ENCODE measurements at places on chromosomes 5 and 9. TPM values are rescaled to one million over a fixed set of nuclear protein-coding genes. Genes with fewer than 3 reads are reported as not detected.
A peak's percentile ranks its signal among the peaks of the same experiment; 100 is the strongest.

DNA sequence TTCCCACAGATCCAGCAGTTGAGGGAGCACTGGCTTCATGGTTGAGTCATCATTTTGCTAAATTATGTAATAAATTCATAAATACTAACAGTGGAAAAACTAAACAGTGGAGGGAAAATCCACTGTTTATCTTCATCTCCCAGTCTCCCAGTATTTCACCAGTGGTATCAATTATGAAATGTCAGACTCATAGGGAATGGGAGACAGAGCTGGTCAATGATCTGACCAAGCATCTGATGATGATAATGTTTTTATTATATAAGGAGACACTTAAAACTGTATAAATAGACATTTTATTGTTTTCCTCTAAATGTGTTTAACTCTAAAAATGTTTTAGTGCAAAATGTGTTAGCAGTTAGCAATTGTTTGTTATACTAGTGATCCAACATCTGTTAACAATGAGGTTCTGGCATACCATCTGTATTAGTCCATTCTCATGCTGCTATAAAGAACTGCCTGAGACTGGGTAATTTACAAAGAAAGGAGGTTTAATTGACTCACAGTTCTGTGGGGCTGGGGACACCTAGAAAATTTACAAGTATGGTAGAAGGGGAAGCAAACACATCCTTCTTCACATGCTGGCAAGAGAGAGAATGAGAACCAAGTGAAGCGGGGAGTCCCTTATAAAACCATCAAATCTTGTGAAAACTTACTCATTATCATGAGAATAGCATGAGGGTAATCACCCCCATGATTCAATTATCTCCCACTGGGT lies 11.8 kb upstream of the REEP5 start:
- no peak for DNase-seq
- no peaks in the 10 kb centered on the region for H3K4me1 ChIP-seq
- no peak overlapping the region for H3K4me3 ChIP-seq
- H3K36me3 ChIP-seq: no peaks in the 10 kb centered on the region
- no peaks in the 10 kb centered on the region for H3K27me3 ChIP-seq

INSL6 gene
- total RNA-seq: not detected

GRCh38 chr5:87827539-87827938 lies 414.8 kb upstream of the CCNH start:
- no peak for DNase-seq
- H3K4me1 ChIP-seq: no peaks in the 10 kb centered on the region
- no peak overlapping the region for H3K27ac ChIP-seq
- H3K27me3 ChIP-seq: no peaks in the 10 kb centered on the region
- H3K36me3 ChIP-seq: no peaks in the 10 kb centered on the region

DNA sequence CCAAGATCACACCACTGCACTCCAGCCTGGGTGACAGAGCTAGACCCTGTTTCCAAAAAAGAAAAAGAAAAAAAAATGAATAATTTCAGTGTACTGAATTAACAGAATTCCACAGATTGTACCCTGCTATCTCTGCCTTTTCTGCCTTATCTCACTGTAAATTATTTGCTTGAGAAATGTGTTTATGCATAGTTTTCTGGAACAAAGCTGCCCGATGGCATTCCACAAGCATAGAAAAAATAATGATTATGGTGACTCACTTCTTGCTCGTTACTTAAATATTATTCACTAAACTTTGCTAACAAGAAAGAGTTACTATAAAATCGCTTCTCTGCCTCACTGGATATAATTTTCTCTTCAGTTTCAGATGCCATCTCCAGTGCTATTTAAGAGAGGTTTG lies 88.7 kb upstream of the FAM169A start:
- no peak overlapping the region for H3K27ac ChIP-seq
- H3K36me3 ChIP-seq: no peaks in the 10 kb centered on the region
- no peak overlapping the region for H3K4me3 ChIP-seq
- H3K27me3 ChIP-seq: no peaks in the 10 kb centered on the region
- DNase-seq: peak; percentile 61

LCN2 gene
- 114 TPM for total RNA-seq

FOXD4L6 gene
- total RNA-seq: 0.31 TPM

DNA sequence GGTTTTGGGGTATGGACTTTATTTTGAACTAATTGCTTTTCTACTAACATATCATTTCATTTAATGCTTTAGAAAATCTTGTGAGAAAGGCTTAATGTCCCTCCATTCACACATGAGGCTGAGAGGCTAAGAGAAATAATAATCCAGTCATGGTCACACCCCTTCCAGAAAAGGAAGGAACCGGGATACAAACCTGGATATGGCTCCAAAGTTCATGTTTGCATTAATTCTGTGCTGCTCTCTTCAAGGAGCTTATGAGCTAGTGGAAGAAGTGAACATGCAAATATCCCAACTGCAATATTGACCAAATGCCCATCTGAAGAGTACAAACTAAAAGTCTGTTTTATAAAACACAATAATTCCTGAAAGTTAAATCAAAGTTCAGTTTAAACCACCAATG lies 732.1 kb upstream of the RIOK2 start:
- no peak for DNase-seq
- H3K36me3 ChIP-seq: no peaks in the 10 kb centered on the region
- no peaks in the 10 kb centered on the region for H3K27me3 ChIP-seq
- no peak overlapping the region for H3K27ac ChIP-seq

MAMDC2 gene
- 6.5 TPM for total RNA-seq

DNA sequence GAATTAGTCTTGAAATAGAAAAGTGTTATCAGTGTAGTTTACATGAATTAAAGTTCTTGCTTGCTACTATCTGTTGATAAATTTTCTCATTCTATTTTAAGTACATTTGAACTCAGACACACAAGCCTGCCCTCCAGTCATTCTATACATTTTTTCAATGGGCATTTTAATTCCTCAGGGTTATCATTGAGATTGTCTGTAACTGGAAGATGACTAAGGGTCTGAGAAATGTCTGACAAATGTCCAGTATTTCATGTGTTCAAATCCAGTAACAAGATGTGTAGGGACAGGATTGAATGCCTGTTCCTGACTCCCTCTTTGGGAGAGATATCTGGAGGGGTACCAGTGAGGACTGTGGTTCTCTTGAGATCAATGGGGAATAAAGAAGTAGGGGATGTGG lies 223.9 kb upstream of the ADAMTSL1 start:
- no peak overlapping the region for H3K4me3 ChIP-seq
- H3K36me3 ChIP-seq: no peaks in the 10 kb centered on the region
- H3K27ac ChIP-seq: no peak overlapping the region
- DNase-seq: no peak
- no peaks in the 10 kb centered on the region for H3K27me3 ChIP-seq

IL3 gene
- not detected for total RNA-seq

DNA sequence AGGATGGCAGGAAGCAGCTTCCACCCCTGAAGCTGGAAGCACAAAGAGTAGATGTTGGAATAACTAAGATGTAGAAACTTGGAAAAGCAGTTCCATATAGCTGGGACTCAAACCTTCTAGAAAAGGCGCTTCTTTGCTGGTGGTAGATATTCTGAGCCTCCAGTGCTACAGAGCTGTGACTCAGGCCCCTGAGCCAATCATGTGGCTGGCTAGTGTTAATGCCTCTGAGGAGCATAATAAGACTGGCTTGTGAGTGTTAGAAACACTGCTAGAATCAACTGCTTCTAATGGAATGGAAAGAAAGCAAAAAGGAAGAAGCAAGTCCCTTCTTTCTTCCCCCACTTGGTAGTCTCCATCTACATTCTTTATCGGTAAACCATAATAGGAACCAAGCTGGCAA lies 234.2 kb upstream of the DMAC1 start:
- no peaks in the 10 kb centered on the region for H3K27me3 ChIP-seq

Measured in lung (tissue), 17 donors.